ENCODE measurements at places on chromosomes 13 and 19. TPM values are rescaled to one million over a fixed set of nuclear protein-coding genes. Genes with fewer than 3 reads are reported as not detected.

GRCh38 chr13:34738254-34738992 lies 203.6 kb upstream of the NBEA start:
- DNase-seq = peak; percentile 11

DNA sequence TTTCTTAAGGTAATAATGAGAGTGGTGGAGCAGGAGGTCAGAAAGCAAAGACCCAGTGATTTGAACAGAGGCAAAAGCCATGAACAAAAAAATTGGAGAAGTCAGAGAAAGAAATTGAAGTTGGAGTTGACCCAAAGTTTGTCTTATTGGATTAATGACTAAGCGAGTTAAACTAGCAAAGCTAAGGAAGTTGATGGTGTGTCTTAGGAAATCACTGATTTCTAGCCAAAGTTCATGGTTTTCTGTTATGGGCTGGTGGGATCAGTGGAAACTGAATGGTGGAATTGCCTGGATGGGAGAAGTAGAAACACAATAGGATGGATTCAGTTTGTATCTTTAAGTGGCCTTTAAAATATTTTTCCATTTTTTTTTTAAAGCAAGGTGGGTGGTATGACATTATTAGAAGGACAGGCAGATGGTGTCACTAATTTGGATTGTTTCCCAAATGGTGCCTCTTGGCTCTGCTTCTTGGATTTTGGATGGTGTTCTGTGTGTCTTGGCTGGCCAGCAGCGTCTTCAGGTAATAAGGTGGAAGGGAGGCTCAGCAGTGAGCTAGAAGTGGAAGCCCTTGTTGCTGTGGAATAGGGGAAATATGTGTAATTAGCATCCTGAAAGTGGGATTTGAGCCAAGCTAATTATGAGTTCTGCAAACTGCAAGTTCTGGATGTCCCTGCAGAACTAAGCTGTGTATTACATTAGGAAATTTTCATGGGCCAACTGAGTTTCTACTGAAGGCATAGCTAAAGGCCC lies 302.9 kb downstream of the LMO7 start:
- DNase-seq = no peak

DNA sequence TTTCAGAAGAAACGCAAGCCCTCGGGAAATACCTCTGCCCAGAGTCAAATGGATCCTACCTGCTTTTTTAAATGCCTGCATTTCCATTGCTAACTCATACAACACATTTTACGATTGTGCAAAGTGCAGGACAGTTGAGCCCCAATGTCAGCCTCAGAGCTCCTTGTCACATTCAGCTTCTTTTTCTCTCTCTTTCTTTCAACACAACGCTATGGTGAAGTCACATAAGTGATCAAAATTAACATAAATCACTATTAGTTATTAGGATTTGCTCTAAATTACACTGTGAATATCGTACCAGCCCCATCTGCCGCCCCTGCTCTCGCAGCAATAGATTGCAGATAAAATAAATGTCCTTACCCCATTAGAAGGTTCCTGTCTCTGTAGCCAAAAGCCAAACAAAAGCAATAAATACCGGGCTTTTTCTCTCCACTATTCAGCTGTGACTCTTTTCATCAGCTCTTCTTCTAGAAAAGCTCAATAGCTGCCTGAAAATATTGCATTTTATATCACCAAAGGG lies 8.8 kb downstream of the POU4F1 start:
- DNase-seq = peak; percentile 9

- peak; percentile 77 for DNase-seq
Measured at GRCh38 chr13:46575301-46575771, 22.4 kb downstream of the LRCH1 start.

DNA sequence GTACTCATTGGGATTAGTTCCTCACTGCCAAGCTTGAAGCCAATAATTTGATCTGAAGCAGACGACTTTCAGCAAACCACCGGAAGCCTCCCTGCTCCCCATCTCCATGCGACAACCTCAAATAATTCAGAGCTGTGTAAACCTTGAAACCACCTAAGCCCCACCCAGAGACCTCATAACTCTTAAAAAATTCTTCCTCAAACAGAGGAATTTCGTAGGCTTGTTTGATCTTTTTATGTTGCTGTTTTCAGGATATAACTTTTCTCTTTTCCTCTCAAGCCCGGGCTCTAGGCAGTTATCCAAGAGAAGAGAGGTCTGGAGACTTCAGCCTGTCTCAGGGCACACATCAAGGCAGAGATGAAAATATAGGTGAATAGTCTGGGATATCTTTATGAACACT lies 311.6 kb downstream of the KCNRG start:
- DNase-seq = peak; percentile 47

DNA sequence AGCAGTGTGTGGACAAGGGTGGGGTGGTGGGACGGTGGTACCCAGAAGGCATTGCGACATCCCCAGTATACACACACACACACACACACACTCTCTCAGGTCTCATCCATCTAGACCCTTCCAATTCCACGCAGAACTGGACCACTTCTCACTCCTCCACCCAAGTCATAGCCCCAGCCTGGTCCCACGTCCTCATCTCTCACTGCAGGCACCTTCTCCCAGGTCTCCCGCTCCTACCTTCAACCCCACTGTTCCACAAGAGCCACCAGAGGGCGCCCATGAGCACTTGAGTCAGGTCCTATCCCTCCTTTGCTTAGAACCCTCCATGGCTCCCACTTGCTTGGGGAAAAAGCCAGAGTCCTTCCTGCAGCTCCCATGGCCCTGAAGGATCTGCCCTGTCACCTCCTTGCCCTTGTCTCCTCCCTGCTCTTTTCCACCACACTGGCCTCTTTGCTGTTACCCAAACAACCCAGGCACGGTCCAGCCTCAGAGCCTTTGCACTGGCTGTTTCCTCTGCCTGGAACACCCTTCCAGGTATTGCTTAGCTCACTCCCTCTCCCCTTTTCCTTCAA lies 62.6 kb downstream of the IER2 start:
- DNase-seq = peak; percentile 49

GRCh38 chr19:57269515-57270250 lies 10.6 kb upstream of the ZNF460 start:
- DNase-seq = no peak

KCNK6 gene
- total RNA-seq = 2.8 TPM

NUMBL gene
- 69.1 TPM for total RNA-seq
